ENCODE measurements at places on chromosomes 16 and 17.

DNA sequence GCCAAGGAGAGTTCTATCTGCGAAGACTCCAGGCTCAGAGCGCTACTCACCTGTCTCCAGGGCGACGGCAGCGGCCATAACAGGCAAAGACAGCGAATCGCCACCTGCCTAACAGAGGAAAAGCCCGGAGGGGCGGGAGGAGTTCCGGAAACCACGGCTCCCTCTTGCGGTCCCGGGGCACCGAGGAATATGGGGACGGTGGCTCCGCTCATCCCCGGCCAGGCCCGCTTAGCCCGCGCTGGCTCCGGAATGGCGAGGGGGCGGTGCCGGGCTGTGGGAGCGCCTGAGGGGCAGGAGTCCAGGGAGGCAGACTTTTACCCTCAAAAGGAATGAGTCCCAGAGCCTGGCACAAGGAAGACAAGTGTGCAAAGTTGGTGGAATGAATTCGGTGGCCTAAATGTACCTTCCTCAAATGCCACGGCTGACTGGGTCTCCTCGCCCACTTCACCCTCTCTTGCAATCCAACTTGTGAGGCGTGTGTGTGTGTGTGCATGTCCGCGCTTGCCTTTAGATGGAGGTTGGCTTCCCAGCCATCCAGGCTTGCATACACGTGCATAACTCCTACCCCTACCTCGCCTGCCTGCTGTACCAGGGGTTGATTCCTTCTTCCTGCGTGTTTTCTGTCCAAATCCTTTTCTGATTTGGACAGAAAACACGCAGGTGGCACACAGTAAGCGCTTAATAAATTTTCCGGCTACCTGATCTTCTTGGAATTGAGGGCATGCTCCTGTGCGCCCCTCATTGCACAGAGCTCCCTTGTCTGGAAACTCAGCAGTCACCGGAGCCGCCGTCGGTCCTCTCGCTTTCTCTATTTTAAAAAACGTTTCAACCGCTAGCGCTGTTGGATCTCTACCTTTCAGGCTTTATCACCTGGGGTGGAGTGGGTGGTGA lies 3.5 kb downstream of the C17orf100 start:
- DNase-seq: no peak

DNA sequence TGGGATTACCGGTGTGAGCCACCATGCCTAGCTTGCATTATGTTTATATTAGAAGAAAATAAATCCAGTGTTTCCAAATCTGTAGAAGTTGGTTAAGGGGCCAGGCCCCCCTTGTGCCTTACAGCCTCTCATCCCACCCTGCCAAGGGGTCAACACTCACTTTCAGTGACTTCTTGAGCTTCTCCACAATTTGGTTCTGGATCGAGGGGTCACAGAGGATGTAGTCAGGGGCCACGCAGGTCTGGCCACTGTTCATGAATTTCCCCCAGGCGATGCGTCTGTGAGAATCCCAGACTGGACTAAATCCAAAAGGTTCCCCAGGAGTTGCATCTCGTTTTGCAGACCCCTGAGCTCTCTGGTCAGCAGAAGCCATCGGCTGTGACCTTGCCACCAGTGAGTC lies 7.2 kb downstream of the ALDH3A1 start:
- DNase-seq: no peak

GRCh38 chr16:4612977-4613635 lies 1.6 kb downstream of the UBALD1 start:
- no peak for DNase-seq

DNA sequence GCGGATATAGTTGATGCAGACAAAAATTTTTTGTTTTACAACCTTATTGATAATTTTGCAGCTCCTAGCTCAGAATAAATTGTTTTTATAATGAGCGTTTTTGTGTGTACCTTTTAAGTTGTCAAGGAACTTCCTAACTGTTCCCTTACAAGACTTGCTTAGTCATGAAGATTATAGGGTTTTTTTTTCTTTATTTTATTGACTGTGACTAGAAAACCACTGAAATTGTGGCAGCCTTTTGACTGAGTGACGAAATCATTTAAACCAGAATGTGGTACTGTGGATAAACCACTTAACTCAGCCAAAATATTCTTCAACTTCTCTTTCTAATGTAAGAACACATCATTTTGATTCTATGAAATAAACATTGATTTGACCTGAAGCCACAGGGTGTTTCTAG lies 40.8 kb upstream of the VPS4A start:
- DNase-seq: peak; percentile 68

- DNase-seq: no peak
Observed at GRCh38 chr17:12376276-12376675, 289.4 kb upstream of the MYOCD start.

GRCh38 chr17:49557312-49558024 lies 18.2 kb upstream of the NXPH3 start:
- peak; percentile 20 for DNase-seq

DNA sequence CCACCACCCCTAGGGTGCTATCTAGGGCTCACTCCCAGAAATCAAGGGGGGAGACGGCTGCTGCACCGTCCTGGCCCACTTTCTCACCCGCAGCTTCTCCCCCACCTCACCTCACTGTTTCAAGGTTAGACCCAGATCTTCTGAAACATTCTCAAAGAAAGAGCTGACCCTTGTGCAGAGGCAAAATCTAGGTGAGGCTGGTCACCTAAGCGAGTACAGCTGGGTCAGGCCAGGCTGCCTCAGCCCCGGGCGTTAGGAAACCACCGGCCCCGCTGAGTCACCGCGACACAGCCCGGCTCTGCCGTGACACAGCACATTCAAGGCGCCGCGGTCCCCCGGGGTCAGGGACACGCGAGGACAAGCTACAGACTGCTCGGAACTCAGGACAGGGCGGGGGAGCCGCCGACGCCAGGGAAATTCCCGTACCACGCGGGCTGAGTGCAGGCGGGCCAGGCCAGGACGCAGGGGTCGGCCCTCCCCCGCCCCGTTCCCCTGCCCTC lies 27.1 kb downstream of the GNPTG start:
- DNase-seq: peak; percentile 86

- DNase-seq: no peak
Observed at GRCh38 chr17:51546114-51546513, 285.8 kb downstream of the UTP18 start.

DNA sequence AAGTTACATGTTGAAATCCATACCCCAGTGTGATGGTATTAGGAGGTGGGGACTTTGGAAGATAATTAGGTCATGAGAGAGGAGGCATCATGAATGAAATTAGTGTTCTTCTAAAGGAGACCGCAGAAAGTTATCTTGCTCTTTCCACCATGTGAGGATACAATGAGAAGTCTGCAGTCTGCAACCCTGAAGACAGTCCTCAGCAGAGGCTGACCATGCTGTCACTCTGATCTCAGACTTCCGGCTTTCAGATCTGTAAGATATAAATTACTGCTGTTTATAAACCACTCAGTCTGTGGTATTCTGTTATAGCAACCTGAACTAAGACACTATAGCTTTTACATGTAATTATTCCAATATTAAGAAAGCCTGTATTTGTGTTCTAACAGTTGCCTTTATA lies 116.7 kb upstream of the CES5A start:
- no peak for DNase-seq

GRCh38 chr17:45973099-45973780 lies 25.8 kb upstream of the STH start:
- no peak for DNase-seq

DNA sequence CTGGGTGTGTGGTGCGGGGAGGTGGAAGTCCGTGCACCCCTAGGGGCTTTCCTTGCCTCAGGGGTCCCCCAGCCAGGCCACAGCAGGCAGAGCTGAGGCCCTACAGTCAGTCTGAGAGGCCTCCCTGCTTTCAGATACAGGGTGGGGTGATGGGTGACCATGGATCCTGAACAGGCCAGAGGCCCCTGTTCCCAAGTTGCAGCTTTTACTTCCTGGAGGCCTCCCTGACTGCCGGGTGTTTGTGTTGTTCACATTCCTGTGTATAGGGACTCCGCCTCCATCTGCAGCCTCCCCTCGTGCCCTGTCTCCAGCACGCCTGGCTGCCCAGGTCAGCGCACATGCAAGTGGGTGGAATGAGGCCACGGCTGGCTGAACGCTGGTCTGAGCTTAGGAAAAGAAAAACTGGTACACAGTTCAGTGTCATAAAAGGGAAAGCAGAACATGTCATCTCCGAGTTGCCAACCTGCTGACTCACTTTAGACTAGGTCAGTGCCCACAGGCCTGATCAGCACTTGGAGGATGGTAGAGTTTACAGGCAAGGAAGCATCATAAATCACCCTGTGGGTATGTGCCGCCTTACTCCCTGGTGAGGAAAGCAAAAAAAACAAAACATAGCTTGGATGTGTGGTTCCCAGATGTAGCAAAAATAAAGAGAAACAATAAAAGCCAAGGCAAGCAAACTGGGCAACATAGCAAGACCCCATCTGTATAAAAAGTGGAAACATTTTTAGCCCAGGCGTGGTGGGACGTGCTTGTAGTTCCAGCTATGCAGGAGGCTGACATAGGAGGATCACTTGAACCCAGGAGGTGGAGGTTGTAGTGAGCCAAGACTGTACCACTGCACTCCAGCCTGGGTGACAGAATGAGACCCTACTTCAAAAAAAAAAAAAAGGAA lies 6.2 kb upstream of the SLC7A6 start:
- DNase-seq: peak; percentile 81

DNA sequence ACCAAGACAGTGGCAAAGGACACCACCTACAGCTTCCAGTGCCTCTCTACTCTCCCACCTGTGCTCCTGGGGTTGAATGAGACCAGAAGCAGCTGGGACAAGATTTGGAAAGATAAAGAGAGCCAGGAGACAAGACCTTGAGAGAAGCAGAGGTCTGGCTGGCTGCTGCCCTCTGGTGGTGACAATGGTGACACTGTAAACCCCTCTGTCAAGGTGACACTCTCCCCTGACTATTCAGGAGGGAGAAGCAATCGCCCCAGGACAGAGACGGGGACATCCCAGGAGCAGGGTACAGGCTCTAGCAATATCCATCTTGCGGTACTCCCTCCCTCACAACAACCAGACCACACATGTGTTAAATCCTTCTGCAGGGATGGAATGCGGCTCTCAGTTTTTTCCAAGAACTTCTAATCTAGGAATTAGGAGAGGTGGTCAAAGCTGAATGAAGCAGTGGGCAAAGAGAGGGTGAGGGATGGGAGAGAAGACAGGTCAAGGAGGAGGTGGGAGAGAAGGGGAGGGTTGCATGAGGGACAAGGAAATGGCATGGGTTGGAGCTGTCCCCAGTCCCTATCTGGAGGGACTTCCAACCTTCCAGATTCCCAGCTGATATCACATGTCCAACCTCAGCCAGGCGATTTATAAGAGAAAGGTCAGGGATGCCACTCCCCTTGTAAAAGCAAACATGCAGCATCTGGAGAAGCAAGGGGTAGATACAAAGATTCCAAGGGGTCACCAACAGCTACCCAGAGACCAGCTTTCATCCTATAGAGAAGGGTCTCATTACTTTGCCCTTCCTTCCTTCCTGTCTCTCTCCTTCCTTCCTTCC lies 2.9 kb downstream of the PHOSPHO1 start:
- DNase-seq: peak; percentile 51

- no peak for DNase-seq
Observed at GRCh38 chr17:74478420-74479100, 12.1 kb downstream of the CD300A start.

DNA sequence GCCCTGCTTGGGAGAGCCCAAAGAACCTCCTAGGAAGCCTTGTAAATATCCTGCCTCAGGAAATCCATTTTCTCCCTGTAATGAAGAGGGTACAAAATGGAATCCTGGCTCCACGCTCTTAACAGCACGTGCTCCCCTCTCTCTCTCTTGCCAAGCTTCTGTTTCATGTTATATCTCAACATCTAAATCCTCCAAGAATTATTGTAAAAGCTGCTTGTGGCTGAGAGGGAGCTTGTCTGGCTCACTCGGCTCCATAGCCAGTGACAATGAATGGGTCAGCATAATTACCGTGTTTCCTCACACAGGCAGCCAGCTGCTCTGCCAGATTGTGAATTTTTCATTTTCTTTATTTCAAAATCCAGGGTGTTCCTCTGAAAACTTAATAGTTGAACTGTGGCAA lies 317.8 kb downstream of the RBFOX1 start:
- no peak for DNase-seq

DNA sequence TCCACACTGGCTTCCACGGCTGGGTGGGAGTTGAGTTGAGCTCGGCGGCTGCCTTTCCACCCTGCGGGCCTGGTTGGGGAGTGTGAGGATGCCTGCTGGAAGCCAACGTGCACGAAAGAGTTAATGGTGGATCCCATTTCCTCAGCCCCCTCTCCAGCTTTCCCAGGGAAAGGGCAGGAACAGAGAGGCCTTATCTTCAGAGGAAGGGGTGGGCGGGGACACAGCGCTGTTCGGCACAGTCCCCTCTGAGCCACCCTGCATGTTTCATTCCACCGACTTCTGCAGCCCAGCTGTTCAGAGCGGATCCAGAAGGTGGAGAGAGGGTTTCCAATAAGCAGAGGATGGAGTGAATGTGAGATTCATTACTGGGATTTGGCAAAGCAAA lies 295.3 kb downstream of the SEC14L1 start:
- DNase-seq: peak; percentile 35

DNA sequence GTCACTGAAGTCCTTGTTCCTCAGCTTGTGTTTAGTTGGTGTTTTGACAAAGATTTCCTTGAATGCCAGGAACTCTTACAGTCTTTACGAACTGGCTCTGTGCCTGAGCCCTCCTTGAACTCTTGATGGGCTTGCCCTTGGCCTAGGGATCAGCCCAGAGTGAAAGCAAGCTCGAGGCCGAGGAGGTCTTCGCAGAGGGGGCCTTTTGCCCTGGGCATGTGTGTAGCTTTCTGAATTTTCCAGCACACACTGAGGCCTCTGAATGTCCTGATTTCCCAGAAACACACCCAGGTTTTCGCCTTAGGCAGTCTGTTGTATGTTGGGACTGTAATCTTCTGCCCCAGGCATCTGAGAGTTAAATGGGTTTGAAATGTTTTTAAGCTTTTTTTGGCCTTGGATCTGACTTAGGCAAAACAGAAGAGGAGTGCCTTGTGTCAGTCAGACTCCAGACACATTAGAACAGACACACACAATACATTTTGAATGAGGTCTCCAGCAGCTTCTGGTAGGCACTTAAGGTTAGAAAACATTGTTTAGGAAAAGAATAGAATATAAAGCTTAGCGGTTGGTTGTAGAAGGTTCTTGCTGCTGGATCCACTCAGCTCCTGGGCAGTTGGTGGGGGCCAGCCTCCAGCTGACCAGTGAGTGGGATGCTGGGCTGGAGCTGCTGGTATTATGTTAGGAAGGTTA lies 17.1 kb downstream of the FOXK2 start:
- DNase-seq: peak; percentile 54

- DNase-seq: no peak
Observed at GRCh38 chr17:15270628-15271381, 5.7 kb upstream of the PMP22 start.

DNA sequence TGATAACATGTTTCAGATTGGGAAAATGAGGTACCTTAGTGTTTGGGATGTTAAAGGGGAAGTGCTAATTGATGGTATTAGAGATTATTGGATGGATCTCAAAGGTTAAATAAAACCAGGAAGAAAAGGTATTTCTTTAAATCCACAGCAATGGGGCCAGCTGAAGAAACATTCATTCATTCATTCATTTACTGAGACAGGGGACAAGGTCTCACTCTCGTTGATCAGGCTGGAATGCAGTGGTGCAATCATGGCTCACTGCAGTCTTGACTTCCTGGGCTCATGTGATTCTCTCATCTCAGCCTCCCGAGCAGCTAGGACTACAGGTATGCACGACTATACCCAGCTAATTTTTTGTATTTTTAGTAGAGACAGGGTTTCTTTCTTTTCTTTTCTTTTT lies 19.8 kb downstream of the EARS2 start:
- DNase-seq: no peak
